ENCODE measurements at places on chromosomes 12 and 14.

- no peak for DNase-seq
Measured at GRCh38 chr12:98767248-98767647, 122.2 kb downstream of the APAF1 start.

- no peak for DNase-seq
Measured at GRCh38 chr12:88952562-88952942, 372.3 kb upstream of the KITLG start.

DNA sequence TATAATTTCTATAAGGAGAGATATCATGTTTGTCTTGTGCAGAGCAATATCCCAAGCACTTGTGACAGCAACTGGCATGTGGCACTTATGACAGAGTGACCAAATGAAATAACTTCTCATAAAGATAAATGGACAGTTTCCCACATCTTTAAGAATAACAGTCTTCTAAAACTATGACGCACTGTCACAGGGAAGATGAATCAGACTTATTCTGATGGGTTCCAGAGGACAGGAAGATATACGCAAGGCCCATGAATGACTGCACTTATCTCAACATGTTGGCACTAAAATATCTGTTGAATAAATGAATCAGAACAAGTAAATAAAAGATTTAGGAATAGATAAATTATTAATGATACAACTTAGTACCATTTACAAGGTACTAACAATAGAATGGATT, 465.8 kb upstream of the SYT1 start:
- DNase-seq, result no peak

- DNase-seq, result no peak
Measured at GRCh38 chr12:26118308-26118707, 6.5 kb downstream of the BHLHE41 start.

GRCh38 chr14:105212541-105213300, 31.6 kb upstream of the NUDT14 start:
- DNase-seq, result no peak

GRCh38 chr12:9925705-9926393, 6.3 kb downstream of the CLEC2A start:
- DNase-seq, result no peak

DNA sequence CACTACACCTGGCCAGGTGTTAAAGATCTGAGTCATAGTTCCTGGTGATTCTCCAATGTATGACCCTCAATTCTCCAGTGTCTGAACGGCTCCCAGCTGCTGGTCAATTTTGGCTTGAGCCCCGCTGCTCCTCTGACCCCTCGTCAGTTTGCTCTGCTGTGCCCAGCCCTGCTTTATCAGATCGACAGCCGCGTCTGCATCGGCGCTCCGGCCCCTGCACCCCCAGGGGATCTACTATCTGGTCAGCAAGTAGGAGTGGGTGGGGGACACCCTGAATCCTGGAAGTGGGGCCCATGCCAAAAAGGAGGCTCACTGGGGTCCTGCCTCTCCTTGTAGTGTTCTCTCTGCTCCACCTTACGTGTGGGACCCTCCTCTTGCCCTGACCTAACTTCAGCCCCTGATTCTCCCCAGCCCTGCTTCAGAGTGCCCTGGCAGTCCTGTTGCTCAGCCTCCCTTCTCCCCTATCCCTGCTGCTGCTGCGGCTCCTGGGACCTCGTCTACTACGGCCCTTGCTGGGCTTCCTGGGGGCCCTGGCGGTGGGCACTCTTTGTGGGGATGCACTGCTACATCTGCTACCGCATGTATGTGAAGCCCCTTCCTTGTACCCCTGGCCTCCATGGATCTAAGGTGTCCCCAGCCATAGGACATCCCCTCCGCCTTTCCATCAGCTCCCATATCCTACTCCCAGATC, 5.0 kb downstream of the SLC39A5 start:
- DNase-seq, result no peak

- DNase-seq, result no peak
Measured at GRCh38 chr12:54759751-54760150, 94.6 kb upstream of the MUCL1 start.

- DNase-seq, result no peak
Measured at GRCh38 chr12:32423559-32423958, 24.2 kb downstream of the FGD4 start.

GRCh38 chr14:100827101-100828021, 1.4 kb downstream of the MEG3 start:
- no peak for DNase-seq

- DNase-seq, result no peak
Measured at GRCh38 chr12:11685316-11685715, 35.8 kb downstream of the ETV6 start.

GRCh38 chr12:54082397-54082892, 28.8 kb downstream of the HOXC4 start:
- DNase-seq, result no peak

GRCh38 chr12:10067264-10067663, 31.5 kb downstream of the CLEC1A start:
- no peak for DNase-seq

DNA sequence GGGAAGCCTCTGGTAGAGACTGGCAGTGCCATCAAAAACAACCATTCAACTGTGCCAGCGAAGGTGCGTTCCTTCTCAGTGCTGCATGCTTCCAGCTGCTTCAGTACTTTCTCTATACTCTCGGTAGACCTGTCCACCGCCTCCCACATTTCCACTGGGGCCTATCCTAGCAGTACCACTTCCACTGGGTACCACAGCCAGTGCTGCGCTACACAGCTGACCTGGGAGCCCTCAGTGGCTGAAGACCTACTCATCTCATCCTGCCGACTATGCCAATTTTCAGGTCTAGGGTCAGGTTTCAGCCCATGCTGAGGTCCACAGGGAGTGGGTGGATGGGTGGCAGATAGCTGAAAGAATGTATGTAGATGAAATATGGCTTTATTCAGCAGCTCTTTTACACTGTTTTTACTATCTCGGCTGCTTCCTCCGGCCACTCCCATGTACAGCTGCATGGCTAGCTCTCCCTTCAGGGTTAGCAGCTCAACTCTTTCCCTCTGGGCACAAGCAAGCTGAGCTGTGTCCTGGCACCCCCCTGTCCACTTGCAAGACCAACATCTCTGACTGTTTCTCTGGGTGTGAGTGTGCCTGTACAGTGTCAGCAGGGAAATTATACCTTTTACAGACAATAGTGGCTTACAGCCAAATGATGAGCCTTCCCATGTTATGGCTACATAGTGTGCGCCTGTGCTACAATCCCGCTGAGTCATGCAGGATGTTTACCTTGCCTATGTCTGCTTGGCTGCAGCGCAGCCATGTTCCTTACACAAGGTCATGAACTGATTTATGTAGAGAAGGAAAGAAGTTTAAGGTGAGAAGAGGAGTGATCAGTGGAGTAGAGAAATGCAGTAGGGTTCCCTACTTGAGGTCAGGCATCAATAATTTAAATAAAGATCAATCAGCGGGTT, 125.7 kb upstream of the DDHD1 start:
- DNase-seq, result no peak

DNA sequence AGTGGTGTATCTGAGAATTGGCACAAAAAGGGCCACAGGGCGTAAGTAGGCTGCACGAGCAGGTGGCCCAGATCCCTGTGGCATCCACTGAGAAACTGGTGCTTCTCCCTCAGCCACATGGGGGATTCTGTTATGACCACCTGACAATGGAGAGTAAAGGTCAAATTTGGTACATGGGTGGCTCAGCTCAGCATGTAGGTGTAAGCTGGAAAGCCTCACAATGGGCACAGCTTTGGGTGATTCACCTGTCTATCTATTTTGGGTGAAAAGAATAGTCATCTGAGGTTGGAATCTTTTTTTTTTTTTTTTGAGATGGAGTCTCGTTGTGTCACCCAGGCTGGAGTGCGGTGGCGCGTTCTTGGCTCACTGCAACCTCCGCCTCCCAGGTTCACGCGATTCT, 163.4 kb upstream of the TMEM260 start:
- DNase-seq, result no peak

DNA sequence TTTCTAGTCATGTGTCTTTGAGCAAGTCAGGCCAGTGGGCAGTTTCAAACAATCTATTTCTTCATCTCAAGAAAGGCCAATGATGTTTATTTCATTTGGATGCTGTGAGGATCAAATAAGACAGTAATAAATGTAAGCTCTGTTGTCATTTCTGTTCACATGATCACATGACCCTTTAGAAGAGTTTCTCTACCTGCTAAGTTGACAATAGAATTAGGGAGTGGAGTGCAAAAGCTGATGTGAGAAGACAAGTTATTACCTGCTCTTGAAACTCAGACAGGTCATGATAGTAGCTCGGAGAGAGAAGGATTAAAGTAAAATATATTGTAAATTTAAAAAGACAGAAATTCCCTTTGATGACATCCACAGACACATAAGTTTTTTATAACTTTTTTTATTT, 37.3 kb upstream of the DCN start:
- DNase-seq, result no peak

DNA sequence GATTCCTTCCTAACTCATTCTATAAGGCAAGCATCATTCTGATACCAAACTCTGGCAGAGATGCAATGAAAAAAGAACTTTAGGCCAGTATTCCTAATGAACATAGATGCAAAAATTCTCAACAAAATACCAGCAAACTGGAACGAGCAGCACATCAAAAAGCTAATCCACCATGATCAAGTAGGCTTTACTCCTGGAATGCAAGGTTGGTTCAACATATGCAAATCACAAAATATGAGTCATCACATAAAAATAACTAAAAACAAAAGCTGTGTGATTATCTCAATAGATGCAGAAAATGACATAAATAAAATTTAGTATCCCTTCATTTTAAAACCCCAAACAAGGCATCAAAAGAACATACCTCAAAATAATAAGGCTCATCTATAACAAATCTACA, 98.9 kb downstream of the ACSS3 start:
- no peak for DNase-seq

Data from nucleus accumbens (tissue), 56 donors.